CD4-positive, alpha-beta T cell treated with Interferon gamma for 1 hour (primary cell): ENCODE measurements at places on chromosomes 6 and 20.

GRCh38 chr6:136147342-136147741 lies 102.8 kb downstream of the MTFR2 start:
- no peak for DNase-seq

- DNase-seq = no peak
These were observed 38.3 kb upstream of the SLC32A1 start for GRCh38 chr20:38685853-38686473.

- DNase-seq = peak; percentile 38
These were observed 123.3 kb upstream of the SLC2A12 start for GRCh38 chr6:134175532-134176263.

GRCh38 chr20:23533161-23533560 lies 35.1 kb downstream of the CST9L start:
- no peak for DNase-seq

DNA sequence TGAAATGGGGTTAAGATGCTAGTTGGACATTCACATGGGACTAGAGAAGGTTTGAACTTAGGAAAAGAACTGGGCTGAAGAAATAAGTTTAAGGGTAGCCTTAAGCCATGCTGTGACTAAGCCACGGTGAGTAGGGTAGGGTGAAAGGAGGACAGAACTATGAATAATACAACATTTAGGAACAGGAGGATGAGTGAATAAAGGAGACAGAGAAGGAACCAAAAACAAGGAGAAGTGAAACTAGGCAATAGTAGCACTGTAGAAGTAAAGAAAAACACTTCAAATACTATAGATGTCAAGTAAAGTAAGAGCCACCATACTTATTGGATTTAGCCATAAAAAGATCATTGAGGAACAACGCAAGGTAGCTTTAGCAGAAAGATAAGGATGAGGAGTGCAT lies 111.2 kb downstream of the KCNQ5 start:
- no peak for DNase-seq

DNA sequence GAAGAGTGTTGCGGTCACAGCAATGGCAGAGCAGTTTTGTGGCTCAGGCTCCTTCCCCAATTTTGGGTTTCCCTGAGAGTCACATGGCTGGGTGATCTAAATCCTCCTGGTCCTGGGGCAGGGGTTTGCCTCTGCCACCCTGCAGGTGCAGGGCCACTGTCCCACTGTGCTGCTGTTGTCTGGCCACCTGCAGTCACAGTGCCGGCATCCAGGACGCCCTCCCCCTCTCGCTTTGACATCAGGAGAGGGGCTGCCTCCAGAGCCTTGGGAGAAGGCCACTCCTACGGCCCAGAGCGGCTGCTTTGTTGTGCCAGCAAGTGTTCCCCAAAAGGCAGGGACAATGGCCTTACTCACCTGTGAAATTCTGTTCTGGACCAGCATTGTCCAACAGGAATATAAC lies 449.0 kb downstream of the QKI start:
- DNase-seq = no peak

GRCh38 chr6:41674231-41675000 lies 36.1 kb downstream of the MDFI start:
- no peak for DNase-seq

GRCh38 chr6:134272374-134272773 lies 45.5 kb downstream of the SGK1 start:
- no peak for DNase-seq

GRCh38 chr6:44176130-44176761 lies 17.6 kb downstream of the CAPN11 start:
- no peak for DNase-seq

DNA sequence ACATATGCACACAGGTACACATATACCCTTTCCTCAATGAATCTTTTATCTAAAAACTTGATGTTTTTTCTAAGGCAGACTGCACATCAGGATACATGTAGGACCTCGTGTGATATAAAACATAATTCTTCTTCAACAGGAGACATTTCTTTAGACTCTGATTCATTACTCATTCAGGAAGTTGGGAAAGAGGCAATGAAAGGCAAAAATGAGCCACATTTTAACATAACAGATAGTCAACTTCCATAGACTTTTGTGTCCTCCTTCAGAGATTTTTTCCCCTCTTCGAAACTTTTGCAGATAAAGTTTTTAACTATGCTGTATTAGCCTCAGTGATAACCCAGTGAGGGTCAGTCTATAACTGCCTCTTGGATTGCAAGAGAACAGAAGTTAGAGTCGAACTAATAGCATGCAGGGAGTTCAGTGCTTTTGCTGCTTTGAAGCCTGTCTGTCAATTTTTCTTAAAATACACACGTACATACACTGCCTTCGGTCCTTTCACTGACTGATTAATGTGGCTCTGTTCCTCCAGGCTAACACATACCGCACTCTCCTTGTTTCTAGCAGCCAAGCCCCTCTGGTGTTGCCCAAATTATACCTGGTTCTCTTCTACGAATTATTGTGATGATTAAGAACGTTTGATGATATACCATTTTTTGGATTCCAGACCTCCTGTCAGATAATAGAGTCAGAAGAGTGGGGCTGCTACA lies 562.5 kb upstream of the MAP3K7 start:
- DNase-seq = no peak

GRCh38 chr20:12053353-12053752 lies 135.7 kb downstream of the BTBD3 start:
- DNase-seq = no peak

DNA sequence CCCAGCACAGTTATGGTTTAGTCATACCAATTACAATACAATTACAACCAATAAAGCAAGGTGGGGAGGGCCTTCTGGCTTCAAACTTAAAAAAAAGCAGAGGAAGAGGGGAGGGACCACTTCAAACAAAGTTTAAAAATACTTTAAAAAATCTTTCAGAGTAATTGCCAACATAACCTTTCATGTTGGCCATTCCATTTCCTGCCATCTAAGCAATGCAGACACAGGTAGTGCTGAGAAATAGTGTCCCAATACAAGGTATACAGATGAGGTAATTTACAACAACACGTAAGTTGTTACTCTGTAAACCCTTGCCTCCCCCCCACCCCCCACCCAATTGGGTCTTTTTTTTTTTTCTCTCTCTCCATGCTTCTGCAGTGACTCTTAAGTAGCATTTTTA lies 18.8 kb upstream of the TBC1D20 start:
- DNase-seq = no peak

- no peak for DNase-seq
These were observed 112.2 kb downstream of the IRF4 start for GRCh38 chr6:503610-504362.

GRCh38 chr20:35004749-35005462 lies 49.2 kb downstream of the MYH7B start:
- no peak for DNase-seq

- DNase-seq = no peak
These were observed 6.5 kb downstream of the PPP1R18 start for GRCh38 chr6:30679765-30680535.

- no peak for DNase-seq
These were observed 150.4 kb downstream of the PCSK2 start for GRCh38 chr20:17377231-17377630.

GRCh38 chr6:123777563-123777962 lies 26.1 kb upstream of the NKAIN2 start:
- DNase-seq = no peak

DNA sequence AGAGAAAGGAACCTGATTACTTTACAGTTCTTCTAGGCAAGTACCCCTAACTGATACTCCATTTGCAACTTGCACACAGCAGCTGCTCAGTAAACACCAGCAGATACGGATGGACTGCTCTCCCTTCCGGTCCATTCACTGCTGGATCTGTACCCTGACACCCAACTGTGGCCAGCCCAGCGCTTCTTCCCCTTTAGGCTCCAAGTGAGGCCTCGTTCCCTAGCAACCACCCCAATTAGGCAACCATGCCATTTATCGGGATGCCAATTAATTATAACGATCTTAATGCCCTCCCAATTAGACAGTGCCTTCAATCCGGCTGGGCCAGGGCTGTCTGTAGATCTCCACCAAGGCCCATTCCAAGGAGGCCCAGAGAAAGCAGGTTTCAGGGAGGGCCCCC lies 3.2 kb downstream of the SULF2 start:
- DNase-seq = no peak

GRCh38 chr6:110495949-110496348 lies 19.5 kb upstream of the SLC22A16 start:
- no peak for DNase-seq

DNA sequence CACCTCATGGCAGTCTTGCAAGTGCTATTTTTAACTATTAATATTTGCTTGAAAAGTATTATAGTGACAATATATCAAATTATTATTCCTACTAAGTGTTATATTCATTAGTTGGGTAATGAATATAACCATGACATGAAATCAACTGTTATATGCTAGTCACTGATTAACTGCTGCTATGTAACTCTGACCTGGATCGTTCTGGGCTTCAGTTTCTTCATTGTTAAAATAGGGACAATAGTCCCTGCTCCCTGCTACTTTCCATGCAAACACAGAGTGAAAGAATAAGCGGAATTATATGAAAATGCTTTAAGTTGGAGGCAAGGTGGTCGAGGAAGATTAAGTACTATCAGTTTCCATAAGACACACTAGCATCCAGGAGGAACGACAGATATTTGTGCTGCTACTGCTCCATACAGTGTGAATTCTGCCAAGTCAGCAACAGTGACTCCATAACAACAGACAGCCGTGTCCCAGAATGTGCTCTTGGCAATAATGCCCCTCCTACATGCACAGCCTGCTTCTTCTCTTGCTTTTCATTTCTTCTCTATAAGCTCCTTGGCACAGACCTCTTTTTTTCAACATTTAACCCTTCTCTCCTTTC lies 107.2 kb downstream of the CHD6 start:
- DNase-seq = no peak

GRCh38 chr6:95133578-95133977 lies 443.8 kb upstream of the MANEA start:
- no peak for DNase-seq

DNA sequence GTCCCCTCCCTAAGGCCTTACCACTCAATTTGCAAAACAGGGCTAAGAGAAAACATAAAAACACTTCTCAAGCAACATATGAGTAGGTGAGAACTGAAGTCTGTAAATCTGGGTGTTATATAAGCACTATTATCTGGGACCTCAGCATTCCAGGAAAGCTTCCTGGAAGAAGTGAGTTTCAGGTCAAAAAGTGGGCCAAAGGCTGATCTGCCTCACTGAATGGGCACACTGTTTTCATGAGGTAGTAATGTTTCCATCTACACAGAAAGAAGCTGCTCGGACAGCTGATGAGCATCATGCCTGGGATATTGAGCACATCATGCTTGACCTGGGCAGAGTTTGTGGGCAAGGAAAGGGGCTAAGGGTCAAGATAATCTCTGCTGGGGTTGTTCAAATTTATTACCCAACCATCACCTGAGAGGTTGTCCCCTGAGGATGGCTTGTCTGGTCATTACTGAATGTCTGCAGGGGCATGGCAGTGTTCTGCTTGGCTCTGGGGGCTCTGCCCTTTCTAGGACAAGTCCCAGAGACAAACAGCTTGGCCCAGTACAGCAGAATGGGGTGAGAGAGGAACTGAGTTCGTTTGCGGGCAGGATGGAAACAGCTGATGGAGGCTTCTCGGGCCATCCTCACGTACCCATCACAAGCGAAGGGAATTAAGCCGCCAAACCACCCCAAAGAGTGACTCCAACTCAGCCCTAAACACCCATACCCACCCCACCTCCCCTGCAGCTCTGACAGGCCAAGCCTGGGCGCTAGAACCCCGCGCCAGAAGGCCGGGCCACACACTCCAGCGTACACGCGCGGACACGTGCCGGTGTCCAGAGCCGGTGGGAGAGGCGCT lies 1.2 kb upstream of the SYNJ2 start:
- no peak for DNase-seq

GRCh38 chr6:2110504-2110903 lies 134.9 kb downstream of the GMDS start:
- DNase-seq = no peak

GRCh38 chr20:16215041-16215440 lies 358.2 kb downstream of the KIF16B start:
- no peak for DNase-seq

DNA sequence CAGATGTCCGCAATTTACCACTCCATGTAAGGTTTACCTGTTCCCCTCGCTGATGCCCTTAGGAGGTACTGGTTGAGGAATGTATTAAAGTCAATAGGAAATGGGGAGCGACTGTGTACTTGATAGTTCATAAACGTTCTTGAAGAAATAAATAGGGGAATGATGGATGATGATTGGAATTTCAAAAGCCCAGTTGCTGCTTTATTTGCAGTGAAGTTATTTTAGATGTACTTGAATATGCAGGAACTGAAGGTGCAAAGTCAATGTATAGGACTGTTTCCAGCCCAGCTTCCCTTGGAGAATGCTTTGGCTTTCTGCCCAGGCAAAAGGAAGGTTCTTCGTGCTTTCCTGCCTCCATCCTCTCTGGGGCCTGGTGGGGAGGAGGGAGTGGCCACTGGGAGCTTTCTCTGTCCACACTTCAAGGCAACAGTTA lies 19.8 kb downstream of the ADGRF5 start:
- no peak for DNase-seq

GRCh38 chr6:156601152-156602065 lies 175.8 kb upstream of the ARID1B start:
- no peak for DNase-seq

GRCh38 chr20:41387444-41387851 lies 20.8 kb upstream of the EMILIN3 start:
- no peak for DNase-seq

GRCh38 chr6:32096394-32097258 lies 12.5 kb downstream of the TNXB start:
- DNase-seq = no peak

DNA sequence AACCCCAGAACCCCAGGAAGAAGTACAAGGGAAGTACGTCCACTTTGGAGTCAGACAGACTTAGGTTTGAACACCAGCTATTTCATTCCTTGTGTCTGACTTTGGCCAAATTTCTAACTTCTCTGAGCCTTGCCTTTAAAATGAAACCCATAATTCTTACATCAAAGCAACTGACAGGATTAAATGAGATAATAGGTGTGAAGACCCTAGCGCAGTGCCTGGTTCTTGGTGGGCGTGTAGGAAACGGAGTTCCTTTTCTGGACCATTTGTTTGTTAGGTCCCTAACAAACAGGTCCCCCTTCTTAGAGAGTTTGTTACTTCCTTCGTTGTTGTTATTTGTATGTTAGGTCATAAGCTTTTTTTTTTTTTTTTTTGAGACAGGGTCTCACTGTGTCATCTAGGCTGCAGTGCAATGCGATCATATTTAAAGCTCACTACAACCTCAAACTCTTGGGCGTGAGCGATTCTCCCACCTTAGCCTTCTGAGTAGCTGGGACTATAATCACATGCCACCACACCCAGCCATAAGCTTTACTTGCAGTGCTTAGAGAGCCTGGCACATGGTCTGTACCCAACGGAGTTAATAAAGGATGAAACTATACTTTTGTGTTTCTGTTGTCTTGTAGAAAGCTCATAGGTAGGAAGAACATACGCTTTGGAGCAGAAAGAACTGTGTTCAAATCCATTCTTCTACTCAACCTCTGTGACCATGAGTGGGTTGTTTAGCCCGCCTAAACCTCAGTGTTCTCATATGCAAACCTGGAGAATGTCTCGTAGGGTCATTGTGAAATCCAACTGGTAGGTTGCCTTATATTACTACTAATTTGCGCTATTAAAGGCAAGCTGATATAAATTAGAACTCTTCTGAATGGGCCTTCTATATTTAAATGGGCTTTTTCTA lies 21.8 kb upstream of the MROH8 start:
- no peak for DNase-seq
